Activated T-helper 1 cell treated with Interleukin-2 at 50 U/mL for 16 hours (primary cell): ENCODE measurements at places on chromosomes 6 and 20.

GRCh38 chr6:29483186-29483585 lies 4.6 kb downstream of the MAS1L start:
- no peak for DNase-seq

- peak; percentile 70 for DNase-seq
Measured at GRCh38 chr6:142946924-142947713, 2.1 kb upstream of the HIVEP2 start.

DNA sequence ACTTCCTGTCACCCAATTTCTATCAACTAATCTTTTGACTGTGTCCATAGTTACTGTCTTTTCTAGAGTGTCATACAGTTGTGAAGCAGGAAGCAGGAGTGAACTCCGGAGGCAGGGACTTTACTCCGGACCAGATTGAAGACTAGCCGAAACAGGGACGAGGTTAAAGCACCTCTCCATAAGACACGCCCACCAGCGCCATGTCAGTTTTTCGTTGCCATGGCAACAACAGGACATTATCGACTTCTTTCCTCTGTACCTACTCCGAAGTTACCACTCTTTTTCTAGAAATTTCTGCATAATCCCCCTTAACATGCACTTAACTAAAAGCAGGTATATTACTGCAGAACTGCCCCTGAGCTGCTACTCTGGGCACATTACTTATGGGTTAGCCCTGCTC lies 25.2 kb downstream of the TRIM38 start:
- no peak for DNase-seq

DNA sequence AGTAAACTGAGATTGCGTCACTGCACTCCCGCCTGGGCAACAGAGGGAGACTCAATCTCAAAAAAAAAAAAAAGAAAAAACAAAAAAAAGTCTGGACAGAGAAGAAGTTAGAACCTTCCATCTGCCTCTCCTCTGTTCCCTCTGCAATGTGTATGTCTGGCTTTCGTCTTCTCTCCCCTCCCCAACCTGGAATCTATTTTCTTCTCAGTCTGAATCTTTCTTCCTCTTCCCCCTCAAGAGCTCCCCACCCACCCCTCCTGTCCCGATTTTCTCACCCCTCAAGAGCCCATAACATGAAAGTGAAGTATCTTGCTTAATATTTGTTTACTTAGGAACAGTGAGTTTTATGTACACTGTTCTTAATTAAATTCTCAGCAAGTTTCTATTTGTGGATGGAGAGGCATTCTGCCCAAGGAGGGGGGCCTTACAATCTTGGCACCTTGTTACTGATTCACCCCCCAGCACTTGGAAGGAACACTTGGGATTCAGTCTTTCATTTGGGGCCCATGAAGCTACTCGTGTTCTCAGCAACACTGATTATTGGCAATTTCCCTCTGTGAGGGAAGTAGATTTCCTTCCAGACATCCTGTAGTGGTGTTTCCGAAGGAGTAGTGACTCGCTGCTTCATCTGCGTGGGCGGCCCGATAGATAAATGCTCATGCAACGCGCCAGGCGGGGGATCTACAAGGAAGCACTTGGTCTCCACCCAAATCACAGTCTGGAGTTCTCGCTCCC lies 69.3 kb upstream of the SRSF6 start:
- DNase-seq = no peak
